GM12891 (cell line): ENCODE measurements at places on chromosomes 1 and 21.

GRCh38 chr21:32094804-32095203, 184.0 kb downstream of the MIS18A start:
- no peak for DNase-seq

- DNase-seq = no peak
These were observed 28.0 kb upstream of the FOXO6 start for GRCh38 chr1:41333146-41333784.

GRCh38 chr1:244173240-244173639, 122.2 kb downstream of the ZBTB18 start:
- no peak for DNase-seq

GRCh38 chr21:46223217-46223616, 5.4 kb downstream of the LSS start:
- DNase-seq = no peak

GRCh38 chr1:32728413-32729077, 26.0 kb upstream of the SYNC start:
- no peak for DNase-seq

- DNase-seq = no peak
These were observed 83.8 kb downstream of the CAPZB start for GRCh38 chr1:19401535-19401889.

- DNase-seq = no peak
These were observed 48.5 kb downstream of the NR5A2 start for GRCh38 chr1:200075938-200076546.

- no peak for DNase-seq
These were observed 35.9 kb upstream of the DISP3 start for GRCh38 chr1:11443043-11443442.

DNA sequence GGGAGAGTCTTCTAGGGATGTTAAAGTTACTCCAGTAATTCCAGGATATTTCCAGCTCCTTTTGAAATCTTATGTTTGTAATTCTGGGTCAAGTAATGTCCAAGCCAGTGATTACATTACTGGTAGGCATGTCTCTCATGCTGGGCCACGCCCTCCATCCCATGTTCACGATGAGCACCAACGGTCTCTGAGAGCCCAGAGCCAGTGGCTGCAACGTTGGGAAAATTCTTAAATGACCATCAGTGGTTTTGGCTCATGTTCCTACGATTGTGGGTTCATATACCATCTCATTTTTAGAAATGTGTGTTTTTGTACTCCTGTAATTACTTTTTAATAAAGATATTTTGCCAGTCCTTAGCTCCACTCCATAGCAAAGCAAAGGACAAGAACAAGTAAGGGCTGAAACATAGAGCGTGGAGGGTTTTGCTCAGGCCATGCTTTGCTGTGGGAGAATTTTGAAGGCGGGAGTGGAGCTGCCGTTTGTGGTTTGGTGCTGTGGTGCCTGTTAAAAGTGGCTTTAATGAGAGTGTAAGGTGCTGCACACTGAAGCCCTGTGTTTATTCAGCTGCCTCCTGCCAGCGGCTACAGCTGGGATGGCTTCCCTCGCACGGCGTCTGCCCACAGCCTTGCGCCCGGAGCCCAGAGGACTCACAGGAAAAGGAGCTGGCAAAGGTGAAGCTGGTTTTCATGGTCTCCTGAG, 28.9 kb downstream of the VANGL1 start:
- no peak for DNase-seq

GRCh38 chr1:164228928-164229327, 330.1 kb upstream of the PBX1 start:
- DNase-seq = no peak

- DNase-seq = no peak
These were observed 18.9 kb upstream of the GPR153 start for GRCh38 chr1:6279613-6280383.
